GM12878 (cell line): ENCODE measurements at places on chromosomes 6 and 20. TPM values are rescaled to one million over a fixed set of nuclear protein-coding genes. Genes with fewer than 3 reads are reported as not detected.

DNA sequence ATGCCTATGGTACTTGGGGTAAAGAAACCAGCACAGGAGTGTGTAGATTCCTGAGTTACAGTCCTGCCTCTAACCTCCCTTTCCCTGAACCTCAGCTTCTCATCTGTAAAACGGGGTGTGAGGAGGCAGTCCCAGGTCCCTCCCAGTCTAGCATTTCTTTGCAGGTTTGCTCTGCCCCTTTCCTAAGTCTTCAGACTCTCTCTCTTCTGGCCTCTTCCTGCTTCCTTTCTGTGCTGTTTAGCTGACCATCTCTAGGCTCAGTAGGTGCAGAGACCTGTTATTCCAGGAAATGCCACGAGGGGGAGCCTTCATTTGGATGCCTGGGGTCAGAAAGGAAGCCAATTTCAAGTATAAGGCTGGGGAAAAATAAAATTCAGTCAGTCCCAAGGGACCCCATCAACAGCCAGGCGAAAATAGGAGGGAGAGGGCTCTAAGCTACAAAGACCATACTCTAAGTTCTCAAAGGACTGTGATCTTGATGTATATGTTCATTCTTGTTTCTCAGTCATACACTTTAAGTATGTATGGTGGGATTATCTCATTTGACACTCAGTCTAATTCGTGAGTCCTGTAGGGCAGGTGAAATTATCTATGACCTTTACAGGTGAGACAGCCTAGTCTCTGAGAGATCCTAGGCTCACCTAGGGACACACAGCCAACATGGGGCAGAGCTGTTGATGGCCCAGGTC lies 89.1 kb downstream of the NCR2 start:
- DNase-seq = peak; percentile 31
- no peaks in the 10 kb centered on the region for H3K36me3 ChIP-seq
- peaks cover 10% of the 10 kb centered on the region for H3K4me1 ChIP-seq
- H3K27ac ChIP-seq = no peak overlapping the region
- H3K27me3 ChIP-seq = peaks cover 20% of the 10 kb centered on the region

DNA sequence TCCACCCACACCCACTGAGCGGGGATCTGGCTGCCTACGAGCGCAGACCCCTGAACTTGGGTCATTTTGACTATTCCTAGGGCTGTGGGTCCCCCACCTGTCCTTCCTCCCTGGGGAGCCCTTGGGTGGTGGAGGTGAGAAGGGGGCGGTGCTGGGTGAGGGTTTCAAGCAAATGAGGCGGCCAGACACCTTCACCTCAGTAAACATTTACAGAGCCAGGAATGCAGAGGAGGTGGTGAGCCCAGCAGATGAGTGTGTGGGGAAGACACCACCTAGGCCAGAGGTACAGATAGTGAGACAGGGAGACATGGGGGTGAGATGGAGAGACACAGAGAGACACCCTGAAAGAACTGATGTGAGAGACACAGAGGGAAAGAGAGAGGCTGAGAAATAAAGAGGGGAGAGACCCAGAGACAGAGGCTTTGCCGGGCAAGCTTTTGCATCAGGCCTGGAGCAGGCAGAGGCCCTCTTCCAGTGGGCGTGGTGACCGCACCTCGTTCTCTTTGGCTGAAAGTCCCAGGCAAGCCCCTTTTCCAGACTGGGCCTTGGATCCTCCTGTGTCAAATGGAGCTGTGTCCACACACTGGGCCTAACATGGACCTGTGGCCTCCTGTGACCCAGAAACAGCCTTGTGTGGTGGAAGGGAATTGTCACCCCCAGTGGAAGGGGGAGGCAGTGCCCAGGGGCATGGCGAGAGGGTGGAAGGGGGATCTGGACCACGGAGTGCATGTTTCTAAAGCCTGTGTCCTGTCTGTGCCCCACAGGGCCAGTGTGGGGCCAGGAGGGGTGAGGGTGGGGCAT lies 29.7 kb downstream of the CEBPB start:
- DNase-seq = no peak
- H3K27me3 ChIP-seq = no peaks in the 10 kb centered on the region
- no peak overlapping the region for H3K4me3 ChIP-seq

The SKIC2 gene
- polyA plus RNA-seq = 58.4 and 63.7 TPM in 2 replicates

The OXT gene
- polyA plus RNA-seq = not detected in 2 replicates

The C20orf204 gene
- polyA plus RNA-seq = 15.7 and 17.9 TPM in 2 replicates
